ENCODE measurements at places on chromosomes 16 and 17. TPM values are rescaled to one million over a fixed set of nuclear protein-coding genes. Genes with fewer than 3 reads are reported as not detected.

Gene ABCA8
- not detected for total RNA-seq

Gene CCL15
- not detected for total RNA-seq

Gene KIF2B
- not detected for total RNA-seq

Gene OR3A3
- total RNA-seq: not detected

Gene PRR35
- not detected for total RNA-seq

Gene ALDH3A1
- total RNA-seq: 1.0 TPM

Gene TMC8
- 0.11 TPM for total RNA-seq

Gene LRRC75A
- not detected for total RNA-seq

Gene DPEP2
- not detected for total RNA-seq

Gene TERB1
- not detected for total RNA-seq

Gene ABCC11
- 0.11 TPM for total RNA-seq

Gene TBC1D28
- not detected for total RNA-seq

Gene FLYWCH2
- 36.1 TPM for total RNA-seq

Gene NUBP1
- total RNA-seq: 25.0 TPM

Gene TNFSF13
- total RNA-seq: 2.4 TPM

Gene KRT25
- not detected for total RNA-seq

- peak; percentile 97 for DNase-seq
Observed at GRCh38 chr17:2406903-2407790, 6.3 kb upstream of the MNT start.

DNA sequence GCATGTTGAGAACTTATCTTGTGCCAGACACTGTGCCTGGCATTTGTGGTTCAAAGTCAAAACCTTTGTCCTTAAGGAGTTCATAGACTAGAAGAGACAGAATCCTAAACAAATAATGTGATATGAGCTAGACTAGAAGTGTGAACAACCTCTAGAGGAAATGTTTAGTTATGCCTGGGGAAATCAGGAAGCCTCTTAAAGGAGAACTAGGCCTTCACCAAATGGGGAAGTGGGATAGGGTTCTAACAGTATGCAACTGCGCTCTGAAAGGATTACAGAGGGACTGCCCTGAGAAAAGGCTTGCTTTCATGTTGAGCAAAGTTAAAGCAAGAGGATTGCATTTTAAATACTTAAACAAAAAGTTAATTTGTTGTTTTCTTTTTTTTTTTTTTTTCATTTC lies 4.9 kb downstream of the RUNDC1 start:
- DNase-seq: no peak

GRCh38 chr17:58254803-58255202 lies 16.4 kb downstream of the LPO start:
- no peak for DNase-seq

DNA sequence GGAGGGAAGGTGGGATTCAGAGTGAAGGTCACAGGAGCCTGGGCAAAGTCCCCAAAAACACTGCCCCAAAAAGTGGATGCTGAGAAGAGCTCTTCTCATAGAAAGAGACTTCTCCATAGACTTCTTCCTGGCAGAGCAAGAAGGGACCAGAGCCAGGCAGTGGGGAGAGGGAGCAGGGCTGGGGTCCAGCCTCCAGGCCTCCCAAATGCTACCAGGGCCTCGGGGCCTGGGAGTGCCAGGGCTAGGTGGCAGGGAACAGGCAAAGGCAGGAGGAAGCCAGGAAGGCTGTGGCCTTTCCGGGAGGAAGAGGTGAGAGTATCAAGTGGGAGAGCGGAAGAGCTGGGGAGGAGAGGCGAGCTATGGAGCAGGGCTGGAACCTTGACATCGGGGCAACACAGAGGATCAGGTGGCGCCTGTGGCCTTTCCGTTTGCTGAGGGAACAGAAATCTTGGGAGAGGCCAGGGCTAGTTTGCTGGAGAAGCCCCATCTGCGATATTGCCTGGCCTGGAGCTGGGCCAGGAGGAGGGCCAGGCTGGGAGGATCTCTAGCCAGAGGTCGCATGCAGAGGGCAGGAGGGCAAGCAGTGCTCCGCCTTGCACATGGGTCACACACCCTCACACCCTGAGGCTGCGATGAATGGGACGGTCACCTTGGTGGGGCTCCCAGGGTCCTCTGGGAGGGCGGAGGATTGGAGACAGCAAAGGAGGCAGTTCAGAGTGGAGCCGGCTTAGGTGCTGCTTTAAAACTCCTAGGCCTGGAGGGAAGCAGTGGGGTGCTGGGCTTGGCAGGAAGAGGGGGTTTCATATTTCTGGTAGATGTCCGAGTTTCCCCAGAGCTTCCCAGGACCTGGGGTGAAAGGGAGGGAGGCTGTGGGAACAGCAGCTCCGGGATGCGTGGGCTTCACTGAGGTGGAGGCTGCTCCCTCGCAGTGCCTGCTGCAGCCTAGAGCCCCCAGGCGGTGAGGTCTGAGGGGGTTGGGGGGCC lies 3.4 kb downstream of the SLC16A5 start:
- no peak for DNase-seq

DNA sequence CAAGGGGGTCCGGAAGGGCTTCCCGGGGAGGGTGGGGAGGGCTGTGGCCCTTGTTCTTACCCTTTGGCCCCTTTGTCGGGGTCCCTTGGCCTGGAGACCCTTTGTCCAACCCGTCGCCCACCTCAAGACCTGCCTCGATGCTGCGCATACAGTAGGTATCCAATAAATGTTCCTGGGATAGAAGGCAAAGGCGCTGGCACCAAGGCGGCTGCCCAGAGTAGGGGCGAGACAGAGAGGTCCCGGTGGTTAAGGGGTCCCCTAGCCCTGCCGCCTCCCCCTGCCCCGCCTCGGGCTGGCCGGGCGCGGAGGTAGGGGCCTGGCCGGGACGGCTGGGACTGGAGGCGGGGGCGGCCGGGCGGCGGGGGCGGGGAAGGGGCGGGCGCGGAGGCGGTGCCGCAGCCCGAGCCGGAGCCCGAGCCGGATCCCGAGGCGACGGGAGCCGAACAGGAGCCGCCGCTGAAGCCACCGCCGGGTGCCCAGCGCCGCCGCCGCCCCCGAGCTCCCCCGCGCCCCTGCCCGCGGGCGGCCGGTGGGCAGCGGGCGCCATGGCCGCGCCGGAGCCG lies at the start of gene NHERF2:
NHERF2 (plus strand) TSS at position 442 of the 563 bp plus-strand sequence; CDS start at position 546, 104 bp downstream.
- DNase-seq: no peak

GRCh38 chr17:13076905-13077304 lies 59.1 kb upstream of the ELAC2 start:
- DNase-seq: no peak

- no peak for DNase-seq
Observed at GRCh38 chr16:21274172-21274726, 3.8 kb downstream of the CRYM start.

- DNase-seq: no peak
Observed at GRCh38 chr17:28874750-28875149, 19.9 kb downstream of the ERAL1 start.

- DNase-seq: no peak
Observed at GRCh38 chr16:9612267-9612666, 520.8 kb downstream of the HAPSTR1 start.

DNA sequence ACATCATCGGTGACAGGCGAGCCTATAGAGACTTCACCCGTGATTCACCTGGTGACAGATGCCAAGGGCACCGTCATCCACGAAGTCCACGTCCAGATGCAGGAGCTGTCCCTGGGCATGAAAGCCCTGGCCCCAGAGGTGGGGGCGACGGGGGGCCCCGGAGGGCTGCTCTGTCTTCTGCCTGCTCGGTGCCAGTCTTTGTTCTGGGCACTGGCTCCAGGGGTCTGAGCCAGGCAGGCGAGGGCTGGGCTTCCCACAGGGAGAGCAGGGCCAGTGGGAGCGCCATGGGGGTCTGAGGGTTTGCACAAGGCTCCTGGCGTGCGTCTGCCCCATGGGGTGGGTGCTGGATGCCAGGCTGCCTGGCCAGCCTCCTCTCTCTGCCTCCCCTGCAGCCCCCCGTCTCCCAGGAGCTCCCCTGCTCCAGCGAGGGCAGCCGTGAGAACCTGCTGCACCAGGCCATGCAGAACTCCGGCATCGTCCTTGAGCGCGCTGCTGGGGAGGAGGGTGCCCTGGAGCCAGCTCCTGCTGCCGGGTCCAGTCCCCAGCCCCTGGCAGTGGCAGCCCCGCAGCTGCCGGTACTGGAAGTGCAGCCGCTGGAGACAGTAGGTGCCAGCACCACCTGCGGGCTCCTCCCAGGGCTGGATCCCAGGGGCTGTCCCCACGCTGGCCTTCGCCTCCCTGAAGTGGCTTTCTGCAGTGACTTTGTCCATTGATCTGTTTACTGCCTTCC lies 3.0 kb upstream of the DNASE1L2 start:
- no peak for DNase-seq

GRCh38 chr17:70318051-70318450 lies 148.7 kb downstream of the KCNJ2 start:
- no peak for DNase-seq

- DNase-seq: peak; percentile 34
Observed at GRCh38 chr16:57892041-57892440, 78.9 kb downstream of the CNGB1 start.

- no peak for DNase-seq
Observed at GRCh38 chr17:33506889-33507650, 214.0 kb upstream of the ASIC2 start.

DNA sequence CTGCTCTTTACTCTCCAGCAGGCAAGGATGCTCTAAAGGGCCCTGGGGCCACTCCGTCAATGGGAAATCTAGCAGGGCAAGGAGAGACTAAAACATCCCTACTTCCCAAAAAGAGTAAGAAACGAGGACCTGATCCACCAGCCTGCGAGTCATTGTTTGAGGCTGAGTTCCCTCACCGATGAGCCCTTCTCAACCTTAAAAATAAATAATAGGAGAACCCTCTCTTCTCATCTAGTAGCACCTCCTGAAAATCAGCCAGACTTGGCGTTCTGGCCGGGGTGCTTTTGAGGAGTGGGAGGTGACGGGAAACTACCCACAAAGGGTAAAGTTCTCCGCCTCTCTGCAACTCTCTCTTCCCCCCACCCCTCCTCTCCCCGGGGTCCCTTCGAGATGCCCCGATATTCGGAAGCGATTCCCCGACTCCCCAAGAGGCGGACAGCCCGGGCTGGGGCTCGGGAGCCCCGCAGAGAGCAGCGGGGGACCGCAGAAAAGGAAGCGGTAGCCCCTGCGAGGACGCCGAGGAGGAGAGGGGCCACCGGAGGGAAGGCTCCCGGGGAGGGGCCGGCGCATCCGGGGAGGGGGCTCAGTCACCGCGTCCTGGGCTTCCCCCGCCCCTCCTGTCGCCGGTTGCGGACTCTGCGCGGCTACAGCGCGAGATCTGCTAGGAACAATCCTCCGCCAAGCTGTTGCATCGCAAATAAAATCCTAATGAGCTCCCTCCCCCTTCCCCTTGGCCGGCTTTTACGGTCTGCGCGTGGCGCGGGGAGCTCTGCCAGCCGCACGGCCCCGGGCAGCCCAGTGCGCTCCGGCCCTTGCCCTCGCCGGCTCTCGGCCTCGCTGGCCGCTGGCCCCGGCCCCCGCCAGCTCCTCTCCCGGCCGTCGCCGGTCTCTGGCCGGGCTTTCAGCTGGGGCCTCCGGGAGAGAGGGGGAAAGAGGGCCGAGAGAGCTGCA lies 1.3 kb downstream of the HOXB9 start:
- no peak for DNase-seq
